ENCODE measurements at places on chromosomes 1 and 21.

GRCh38 chr1:121445679-121446078, 260.9 kb downstream of the SRGAP2C start:
- no peak for DNase-seq

GRCh38 chr1:163120372-163120771, 51.2 kb downstream of the RGS4 start:
- no peak for DNase-seq

- DNase-seq = peak; percentile 32
Observed at GRCh38 chr1:182143154-182143657, 81.7 kb upstream of the ZNF648 start.

GRCh38 chr1:36555041-36555440, 72.3 kb upstream of the CSF3R start:
- no peak for DNase-seq

DNA sequence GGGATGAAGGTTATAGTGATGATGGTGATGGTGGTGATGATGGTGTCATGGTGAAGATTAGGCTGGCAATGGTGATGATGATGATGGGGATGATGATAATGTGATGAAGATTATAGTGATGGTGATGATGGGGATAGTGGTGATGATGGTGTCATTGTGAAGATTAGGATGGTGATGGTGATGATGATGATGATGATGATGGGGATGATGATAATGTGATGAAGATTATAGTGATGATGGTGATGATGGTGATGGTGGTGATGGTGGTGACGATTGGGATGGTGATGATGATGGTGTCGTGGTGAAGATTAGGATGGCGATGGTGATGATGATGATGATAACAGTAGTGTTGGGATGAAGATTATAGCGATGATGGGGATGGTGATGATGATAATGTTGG, 285.1 kb upstream of the AJAP1 start:
- DNase-seq = no peak

- DNase-seq = peak; percentile 70
Observed at GRCh38 chr1:109084563-109085517, 5.7 kb upstream of the TMEM167B start.

DNA sequence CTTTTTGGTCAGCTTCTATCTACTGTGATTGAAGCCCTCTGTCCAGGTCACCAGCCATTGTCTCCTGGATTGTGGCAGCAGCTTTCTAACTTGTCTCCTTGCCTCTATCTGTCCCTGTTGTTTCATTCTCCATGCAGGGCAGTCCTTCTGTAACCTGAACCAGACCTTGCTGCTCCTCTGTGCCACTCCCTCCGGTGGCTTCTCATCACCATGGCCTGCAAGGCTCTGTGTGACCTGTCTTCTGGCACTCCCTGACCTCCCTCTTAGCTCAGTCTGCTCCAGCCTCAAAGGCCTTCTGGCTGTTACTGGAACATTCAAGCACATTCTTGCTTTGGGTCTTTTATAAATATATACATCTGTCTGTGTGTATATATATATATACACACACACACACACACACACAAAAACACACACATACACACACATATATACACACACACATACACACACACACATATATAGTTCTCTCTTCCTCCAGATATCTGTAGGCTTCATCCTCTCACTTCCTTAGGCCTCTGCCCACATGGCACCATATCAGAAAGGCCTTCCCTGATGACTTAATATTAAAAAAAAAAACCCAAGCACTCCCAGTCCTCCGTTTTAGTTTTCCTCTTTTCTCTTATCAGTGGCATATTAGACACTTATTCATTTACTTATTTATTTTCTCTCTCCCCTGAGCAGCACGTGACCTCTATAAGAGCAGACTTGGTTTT, 21.2 kb upstream of the JUN start:
- DNase-seq = no peak

DNA sequence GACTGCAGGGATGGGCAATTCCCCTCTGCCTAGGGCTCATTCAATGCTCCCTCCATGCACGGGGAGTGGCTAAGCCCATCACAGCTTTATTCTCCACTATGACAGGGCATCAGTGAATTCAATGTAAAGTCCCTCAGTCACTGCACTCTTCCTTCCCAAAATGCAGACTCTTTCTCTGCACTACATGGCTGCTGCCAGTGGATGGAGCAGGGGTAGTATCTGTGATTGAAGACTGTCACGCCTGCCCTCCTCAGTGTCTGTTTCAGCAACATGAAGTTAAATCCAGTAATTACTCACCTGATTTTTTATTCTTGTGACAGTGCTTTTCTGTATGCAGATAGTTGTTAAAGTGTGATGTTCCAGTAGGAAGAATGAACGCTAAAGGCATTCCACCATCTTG, 1323.2 kb downstream of the AMY1C start:
- DNase-seq = no peak

DNA sequence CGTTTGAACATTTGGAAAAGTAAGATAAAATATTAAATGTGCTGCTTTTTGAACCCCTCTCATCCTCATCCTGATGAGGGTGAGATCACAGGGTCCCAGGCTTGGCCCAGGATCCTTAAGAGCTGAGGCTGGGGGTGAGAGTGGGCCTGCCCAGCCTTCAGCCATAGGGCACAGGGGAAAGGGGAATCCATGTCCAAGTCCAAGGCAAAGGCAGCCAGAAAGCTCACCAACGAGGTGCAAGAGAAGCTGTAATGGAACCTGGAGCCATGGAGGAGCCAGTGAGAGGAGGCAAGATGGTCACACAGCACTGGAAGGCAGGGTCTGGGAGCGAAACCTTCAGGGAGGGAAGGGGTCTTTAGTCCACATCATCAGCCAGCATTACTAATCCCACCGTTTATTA, 191.9 kb downstream of the RRAGC start:
- DNase-seq = no peak

DNA sequence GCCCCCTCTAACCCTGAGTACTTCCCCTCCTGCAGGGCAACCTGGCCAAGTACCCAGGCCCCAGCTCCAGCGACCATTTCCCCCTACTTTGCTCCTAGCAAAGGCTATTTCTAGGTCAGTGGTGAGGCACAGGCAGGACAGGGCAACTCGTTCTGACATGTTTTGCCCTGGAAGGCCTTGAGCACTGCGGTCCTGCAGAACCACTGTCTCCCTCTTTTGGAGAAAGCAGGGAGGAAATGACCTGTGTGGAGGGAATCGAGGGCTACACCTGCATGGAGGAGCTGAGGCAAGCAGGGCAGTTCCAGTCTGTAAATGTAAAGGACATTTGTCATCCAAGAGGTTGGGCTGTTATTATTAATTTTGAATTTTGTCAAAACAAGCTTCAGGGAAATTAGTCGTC, 99.1 kb downstream of the PPIAL4G start:
- no peak for DNase-seq

DNA sequence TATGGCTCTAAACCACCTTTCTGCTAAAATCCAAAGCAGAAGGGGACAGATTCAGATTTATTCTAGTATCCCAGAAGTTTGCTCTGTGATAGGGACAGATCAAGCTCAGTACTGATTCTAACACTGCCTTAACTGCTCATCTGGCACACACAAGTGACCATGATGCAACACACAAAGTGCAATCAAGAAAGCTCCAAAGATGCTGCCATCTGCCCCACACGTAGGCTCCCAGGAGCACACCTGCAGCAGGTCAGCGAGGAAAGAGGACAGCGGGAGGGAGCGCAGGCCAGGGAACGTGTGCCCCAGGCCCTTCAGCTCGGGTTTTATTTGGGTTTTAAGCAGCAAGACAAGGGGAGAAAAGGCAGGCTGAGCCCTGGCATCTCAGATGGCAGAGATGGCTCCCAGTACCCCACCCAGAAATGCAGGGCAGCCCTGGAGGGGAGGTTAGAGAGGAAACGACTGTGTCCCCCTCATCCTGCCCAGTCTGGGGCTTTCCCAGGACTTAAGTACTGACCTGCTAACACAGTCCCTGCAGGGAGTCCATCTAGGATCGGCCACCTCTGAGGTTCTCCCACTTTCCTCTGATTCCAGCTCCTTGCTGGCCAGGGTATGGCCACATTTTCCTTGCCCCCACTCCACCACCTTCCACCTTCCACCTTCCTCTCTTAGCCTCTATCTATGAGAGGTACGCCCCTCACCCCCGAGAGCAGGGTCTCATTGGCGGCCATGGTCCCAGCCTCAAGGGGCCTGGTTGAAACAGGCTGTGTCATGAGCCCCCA, 1.2 kb downstream of the TRIM11 start:
- DNase-seq = no peak

DNA sequence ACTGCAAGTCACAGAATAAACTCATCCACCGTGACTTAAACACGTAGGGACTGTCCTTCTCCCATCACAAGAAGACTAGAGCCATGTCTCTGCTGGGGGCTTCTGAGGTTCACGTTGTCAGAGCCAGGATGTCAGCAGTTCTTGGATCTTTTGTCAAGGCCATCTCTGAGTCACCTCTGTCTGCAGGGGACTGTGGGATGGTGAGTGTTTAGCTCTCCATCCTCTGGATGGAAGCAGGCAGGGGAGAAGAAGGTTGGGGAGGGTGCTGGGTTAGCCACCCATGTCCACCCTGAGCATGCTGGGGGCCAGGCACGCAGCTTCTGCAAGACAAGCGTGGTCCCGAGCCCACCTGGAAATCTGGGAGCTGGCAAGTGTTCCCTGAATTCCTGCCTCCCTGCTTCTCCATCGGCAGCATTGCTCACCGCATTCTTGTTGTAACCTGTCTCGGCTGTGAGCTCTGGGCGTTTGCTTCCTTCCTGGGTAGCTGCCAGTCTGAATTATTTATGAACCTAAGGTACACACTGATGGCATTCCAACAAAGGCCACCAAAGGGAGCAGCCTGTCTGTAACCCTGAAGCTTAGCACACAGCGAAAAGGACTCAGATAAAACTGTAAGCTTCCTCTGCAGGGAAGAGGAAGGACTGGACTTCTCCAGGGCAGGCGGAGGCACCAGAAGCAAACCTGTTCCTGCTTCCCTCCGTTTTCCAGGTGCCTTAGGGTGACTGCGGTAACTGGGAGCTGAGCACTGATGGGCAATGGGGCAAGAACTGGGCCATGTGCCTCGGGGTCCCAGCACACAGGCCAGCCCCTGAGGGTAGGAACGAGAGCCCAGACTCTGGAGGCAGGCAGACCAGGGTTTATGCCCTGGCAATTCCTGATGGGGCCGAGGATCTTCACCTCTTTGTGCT, 88.6 kb downstream of the RIPK4 start:
- peak; percentile 95 for DNase-seq

DNA sequence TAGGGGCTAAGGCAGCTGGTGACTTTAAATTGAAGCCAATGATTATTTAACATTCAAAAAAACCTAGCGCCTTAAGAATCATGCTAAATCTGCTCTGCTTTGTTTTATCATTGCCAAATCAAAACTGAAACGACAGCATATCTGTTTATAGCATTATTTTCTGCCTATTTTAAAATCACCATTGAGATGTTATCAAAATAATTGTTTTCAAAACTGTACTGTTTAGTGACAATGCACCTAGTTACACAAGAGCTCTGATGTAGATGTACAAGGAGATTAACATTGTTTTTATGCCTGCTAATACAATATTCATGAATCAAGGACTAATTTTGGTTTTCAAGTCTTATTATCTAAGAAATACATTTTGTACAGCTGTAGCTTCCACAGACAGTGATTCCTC, 1521.3 kb downstream of the AMY1C start:
- no peak for DNase-seq

- no peak for DNase-seq
Observed at GRCh38 chr21:35850029-35850428, 210.3 kb downstream of the SETD4 start.

DNA sequence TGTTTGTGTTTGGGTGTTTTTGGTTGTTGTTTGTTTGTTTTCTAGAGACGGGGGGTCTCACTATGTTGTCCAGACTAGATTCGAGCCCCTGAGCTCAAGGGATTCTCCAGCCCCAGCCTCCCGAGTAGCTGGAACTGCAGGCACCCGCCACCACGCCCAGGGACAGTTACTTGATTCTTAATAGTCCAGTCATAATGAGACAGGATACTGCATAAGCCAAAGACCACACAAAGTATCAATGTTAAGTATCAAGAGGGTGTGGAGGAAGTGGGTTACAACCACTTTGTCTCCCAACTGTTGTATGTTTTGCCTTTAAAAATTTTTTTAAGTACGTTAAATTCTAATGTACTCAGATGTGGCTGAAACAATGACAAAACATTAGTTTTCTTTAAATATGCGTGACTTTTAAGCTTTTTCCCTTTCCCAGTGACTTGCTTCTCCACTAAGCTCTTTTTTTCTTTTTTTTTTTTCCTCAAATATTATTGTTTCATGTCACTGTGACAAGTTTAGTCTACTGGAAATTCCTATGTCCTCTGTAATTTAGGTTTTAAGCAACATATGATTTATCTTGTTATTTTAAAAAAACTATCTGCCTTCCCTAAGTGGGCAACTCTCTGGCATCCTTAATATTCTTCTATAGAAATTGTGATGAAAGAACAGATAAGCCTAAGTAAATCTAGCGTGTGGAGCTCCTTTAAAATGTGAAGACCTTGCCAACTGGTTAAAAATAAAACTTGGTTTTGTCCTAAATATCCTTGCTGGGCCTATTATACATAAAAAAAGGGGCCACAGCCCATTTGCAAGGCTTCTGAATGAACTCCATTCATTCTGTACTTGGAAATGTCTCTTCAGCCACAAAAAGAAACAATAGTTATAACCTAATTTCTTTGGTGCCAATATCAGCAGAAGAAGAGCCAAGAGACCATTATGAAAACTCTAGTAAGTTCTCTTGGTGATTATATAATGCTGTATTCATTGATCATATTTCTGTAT, 56.2 kb upstream of the DPH5 start:
- DNase-seq = no peak

GRCh38 chr1:160874935-160875334, 10.0 kb downstream of the ITLN1 start:
- DNase-seq = no peak

DNA sequence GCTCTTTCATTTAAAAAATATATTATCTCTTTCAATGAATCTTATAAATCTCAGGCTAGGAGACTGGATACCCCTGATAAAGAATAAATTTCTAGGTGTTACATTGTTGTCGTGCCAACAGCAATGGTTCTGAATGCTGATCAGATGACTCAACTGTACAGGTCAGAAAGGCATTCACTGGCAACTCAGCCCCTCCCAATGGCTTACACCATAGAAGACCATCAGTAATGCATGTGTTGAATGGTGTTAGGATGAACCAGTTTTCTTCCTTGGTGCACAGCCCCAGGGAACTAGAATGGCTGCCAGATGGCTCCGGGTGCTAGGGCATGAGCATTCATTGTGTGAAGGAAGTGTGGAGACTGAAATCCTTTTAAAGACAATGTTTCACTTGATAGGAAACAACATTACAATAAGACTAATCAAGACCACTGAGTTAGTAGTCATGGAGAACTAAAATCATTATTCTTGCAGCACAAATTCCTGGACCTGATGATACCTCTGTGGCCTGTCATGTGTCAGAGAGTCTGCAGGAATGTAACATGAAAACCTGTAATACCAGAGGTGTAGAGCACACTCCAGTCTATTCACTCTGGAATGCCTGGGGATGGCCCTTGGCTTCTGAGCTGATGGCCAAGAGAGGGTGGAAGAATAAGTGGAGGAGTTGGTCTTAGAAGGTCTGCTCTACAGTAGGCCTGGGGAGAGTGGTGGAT, 187.7 kb upstream of the LMO4 start:
- DNase-seq = peak; percentile 62

GRCh38 chr1:228210076-228210651, 2.3 kb downstream of the OBSCN start:
- DNase-seq = peak; percentile 23

All from RCC 7860 (cell line).